Activated naive CD8-positive, alpha-beta T cell treated with anti-CD3 and anti-CD28 coated beads for 36 hours (primary cell): ENCODE measurements at places on chromosomes 1 and 21.

DNA sequence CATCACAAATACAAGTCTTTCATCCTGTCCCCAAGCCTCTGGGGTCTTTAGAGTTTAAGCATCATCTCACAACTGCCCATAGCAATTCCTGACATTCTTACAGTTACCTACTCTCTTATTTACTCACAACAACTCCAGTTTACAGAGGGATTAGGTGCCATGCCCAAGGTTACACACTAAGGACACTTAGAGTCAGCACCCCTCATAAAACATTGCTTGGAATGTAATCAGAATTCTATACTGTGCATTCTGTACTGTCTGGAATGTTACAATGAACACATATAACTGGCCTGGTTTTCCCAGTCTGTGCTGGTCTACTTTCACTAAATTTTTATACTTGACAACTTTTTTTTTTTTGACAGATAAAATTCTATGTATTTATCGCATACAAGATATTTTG is 14.5 kb upstream of the RBM15 start:
- DNase-seq, result no peak

DNA sequence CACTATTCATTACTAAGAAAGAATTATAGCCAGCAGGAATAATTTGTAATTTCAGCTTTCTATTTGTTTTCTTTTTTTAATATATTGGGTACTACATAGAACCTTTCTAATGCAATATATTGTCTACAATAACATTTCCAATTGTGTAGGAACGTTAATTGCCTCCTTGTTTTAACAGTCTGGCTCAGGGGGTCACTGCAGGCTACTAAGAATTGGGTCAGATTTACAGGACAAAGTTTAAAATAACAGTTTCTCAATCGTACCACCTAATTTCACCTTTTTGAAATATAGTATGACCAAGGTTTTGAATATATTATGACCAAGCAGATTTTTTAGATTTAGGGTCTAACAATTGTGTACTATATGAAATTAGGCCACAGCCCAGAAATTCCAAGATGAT is 2.4 kb downstream of the CFH start:
- no peak for DNase-seq

DNA sequence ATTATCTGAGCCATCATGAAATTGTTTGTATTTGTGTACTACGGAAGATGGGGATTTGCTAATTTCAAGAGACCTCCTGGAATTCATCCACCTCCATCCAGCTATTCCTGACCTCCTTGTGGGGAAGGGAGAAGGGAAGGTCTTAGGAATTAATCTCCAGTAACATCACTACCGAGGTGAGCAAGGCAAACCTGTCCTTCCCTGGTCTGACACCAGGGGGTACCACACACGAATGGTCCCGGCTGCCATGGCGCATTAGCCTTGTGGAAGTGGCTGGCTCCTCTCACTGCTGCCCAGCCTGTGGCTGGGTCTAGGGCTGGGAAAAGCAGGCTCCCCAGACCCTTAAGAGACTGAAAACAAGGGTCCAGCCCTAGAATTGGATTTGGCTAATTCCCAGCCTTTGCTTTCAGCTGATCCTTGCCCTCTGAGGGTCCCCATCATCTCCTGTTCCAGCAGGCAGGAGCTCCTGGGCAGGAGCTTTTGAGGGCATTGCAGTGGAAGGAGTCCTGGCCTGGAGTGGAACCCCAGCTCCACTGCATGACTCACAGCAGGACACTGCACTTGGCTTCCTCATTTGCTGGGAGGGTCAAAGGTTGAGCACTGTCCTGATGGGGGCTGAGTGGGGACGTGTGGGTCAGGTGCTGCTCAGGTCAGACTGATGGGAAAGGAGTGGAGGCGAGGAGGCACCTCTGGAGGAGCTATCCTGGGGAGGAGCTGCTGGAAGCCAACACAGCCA is 34.8 kb downstream of the RIMS3 start:
- DNase-seq, result no peak

GRCh38 chr1:160993544-160994193 is 27.3 kb downstream of the F11R start:
- no peak for DNase-seq

GRCh38 chr1:204363335-204364114 is 3.8 kb upstream of the PLEKHA6 start:
- peak; percentile 73 for DNase-seq

- DNase-seq, result no peak
Measured at GRCh38 chr1:78250201-78250600, 204.4 kb downstream of the GIPC2 start.

DNA sequence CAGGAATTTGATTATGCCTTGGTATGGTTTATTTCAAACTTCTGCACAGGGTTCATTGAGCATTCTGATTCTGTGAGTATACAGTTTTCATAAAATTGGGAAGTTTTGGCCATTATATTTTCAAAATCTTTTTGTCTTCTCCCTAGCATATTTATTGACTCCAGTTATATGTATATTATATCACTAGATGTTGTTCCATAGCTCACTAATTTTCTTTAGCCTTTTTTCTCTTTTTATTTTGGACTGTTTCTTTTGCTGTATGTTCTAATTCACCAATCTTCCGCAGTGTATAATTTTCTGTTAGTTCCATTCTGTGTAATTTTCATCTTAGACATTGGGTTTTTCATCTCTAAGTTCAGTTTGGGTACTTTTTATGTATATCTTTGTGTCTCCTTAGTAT is 31.9 kb downstream of the ZMYM4 start:
- no peak for DNase-seq

DNA sequence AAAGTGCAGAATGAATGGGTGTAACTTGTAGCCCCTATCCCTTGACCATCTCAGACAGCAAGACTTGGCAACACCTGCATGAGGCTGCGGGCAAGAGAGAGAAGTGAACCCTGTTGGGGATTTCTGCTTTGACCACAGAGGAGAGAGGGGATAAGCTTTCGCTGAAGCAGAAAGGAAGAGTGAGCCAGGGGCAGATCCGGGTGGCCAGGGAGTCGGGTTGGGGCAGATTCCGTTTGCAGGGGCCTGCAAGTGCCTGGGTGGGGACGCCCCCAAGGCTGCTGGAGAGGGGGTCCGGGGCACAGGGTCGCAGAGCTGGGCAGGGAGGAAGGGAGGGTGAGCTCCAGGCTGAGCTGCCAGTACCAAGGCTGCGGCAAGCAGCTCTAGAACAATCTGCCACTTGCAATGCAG is 25.3 kb upstream of the PIK3CD start:
- peak; percentile 44 for DNase-seq

DNA sequence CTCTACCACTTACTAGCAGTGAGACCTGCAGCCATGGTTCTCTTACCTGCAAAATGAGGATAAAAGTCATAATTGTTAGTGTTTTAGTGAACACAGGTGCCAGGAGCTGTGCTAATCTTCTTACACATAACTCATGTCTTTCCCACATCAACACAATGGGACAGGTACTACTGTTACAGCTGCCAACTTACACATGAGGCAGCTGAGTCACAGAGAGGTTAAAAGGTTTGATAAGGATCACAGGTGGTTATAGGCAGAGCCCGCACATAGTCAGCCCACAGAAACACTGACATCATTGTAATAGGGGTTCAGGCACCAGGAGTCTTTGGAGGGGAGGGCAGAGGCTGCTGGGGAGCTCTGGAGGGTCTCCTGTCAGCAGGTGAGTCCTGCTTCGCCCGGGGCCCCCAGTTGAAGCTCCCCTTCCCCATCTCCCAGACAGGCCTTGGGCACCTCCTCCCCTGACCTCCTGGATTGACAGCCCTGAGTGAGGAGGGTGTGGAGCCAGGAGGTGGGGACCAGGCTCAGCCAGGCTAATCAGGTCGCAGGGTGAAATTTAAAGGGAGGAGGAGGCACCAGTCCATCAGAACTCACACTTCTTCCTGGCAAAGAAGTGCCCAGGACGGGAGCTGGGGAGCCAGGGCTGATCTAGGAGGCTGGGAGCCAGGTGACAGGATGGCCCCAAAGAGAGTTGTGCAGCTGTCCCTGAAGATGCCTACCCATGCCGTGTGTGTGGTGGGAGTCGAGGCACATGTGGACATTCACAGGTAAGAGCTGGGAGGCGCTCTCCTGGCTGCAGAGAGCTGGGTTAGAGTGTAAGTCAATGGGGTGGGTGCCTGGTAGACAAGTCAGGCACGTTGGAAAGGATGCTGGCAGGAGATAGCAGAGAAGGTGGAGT is at the start of gene PADI1:
Gene PADI1 (plus strand): TSS at position 583 of the 895 bp plus-strand sequence. CDS start 90 bp downstream, at position 673.
- DNase-seq, result no peak
